ENCODE measurements at places on chromosomes 7 and 10.

DNA sequence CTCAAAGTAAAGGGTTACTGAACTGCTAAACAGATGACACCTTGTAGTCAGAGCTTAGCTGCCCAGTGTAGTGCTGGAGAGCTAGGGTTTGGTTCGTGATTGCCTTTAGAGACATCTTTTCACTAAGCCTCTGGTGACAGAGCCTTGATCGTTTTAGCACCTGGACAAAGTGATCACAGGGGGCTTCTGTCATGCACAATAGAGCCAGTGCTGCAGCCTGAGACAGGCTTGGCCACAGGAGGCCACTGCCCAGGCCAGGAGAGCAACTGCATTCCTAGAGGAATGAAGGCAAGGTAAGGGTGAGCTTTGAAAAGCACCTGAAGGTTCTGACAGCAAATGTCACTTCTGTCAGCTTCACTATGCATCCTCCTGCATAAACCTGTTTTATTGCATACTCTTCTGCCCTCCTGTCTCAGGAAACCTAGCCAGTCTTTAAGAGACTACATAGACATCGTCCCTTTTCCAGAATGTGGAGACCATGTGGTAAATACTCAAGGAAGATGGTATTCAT is 122.9 kb downstream of the NPY start:
- DNase-seq: no peak

DNA sequence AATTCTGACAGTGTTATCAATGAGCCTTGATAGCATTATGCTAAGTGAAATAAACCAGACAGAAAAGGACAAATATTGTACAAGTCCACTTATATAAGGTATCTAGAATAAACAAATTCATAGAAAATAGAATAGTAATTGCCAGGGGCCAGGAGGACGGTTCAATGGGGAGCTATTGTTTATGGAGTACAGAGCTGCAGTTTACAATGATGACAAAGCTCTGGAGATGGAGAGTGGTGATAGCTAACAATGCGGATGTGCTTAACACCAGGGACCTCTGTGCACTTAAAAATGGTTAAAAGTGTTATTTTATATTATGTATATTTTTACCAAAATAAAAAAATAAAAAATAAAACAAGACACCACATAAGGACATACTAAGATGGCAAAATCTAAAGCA is 46.1 kb upstream of the ZNF33B start:
- DNase-seq: no peak

DNA sequence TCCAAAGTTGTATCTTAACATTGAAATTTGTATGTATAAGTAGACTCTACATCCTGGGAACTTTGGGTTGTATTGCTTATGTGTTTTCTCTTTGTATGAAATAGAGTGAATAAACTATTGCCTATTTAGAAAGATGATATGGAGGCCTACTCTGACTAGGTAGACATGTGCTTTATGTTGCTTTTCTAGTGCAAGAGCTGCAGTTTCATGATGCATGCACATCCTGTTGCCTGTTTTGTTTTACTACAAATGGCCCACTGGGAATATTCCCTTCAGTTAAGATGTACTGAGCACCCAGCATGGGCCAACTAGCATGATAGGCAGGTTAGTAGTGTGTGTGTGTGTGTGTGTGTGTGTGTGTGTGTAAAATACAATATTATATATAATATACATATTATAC is 282.1 kb upstream of the LRGUK start:
- DNase-seq: no peak

- DNase-seq: no peak
Observed at GRCh38 chr10:97297556-97298222, 5.3 kb upstream of the ARHGAP19 start.

DNA sequence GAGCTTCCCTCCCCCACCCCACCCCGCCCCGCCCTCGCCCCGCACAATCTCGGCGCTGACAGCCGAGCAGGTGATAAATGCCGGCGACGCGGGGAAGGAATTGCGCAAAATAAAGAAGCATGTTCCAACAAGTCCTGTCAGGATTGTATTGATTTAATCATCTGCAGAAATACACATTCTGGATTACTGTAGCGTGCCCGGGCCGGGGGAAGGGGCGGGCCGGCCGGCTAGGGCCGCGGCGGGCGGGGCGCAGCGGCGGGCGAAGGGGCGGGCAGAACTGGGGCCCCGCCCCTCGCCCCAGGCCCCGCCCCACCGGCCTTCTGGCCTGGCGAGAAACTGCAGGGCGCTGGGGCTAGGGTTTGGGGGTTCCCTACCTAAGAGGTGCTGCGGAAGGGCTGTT is 88.9 kb upstream of the PAX2 start:
- DNase-seq: no peak

DNA sequence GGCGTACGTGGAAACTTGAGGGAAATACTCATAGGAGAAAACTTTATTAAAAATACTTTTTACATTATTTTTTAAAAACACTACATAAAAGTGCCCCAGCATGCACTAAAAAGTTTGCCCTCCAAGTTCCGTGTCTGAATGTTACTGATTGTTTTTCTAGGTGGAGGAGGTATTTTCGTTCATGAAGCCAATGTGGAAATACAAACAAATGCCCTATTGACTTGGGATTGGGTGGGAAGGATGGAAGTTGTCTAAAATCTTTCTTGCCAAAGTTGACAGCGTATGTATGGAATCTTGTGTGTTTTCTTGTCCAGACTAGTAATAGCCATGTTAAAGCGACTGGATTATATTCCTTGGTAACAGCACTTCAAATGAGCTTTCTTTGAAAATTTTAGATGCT is 1.2 kb downstream of the PROSER2 start:
- DNase-seq: no peak

- no peak for DNase-seq
Observed at GRCh38 chr7:47914717-47915615, 33.3 kb downstream of the PKD1L1 start.

DNA sequence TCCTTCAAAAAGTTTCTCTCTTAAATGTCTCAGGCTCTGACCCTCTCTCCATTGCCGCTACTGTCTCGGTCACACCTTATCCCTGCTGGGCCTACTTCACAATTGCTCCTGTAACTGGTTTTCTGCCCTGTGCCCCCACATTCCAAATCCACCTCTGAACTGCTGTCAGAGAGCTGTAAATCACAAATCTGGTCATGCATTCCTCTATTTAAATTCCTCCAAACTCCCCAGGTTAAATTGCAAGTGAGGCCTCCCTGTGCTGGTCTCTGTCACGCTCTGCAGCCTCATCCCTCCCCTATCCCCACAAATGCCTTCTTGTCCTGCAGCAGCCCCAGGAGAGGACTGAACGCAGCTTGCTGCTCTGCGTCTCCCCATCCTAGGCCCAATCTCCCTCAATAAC is 40.4 kb upstream of the CDCA7L start:
- DNase-seq: no peak

- no peak for DNase-seq
Observed at GRCh38 chr10:33126742-33127141, 168.7 kb upstream of the ITGB1 start.

- no peak for DNase-seq
Observed at GRCh38 chr10:97589479-97589878, at the start of gene C10orf62. C10orf62 (plus strand) TSS chr10:97589721; CDS start chr10:97589898, 177 bp downstream.

GRCh38 chr10:100864036-100864885 is 48.5 kb upstream of the SLF2 start:
- DNase-seq: no peak

DNA sequence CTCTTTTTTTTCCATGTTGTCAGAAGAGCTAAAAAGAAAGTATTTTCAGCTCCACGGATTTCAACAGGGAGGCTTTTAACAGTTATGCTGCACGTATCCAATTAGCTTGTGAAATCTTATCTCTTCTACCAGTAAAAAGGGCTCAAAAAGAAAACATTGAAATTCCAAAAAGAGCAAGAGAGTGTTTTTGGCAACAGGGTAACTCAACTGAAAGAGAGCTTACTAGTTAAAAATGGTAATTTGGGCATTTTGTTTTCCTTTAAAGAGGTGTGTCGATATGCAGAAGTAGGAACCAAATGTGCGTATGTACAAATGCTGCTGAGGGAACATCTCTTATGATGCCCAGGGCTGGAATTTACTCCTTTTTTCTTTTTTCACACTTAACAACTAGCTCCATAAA is 292.8 kb downstream of the PRKG1 start:
- DNase-seq: no peak

GRCh38 chr7:150715293-150715692 is 1.1 kb upstream of the GIMAP1 start:
- DNase-seq: no peak

- DNase-seq: no peak
Observed at GRCh38 chr10:114990991-114991390, 53.0 kb downstream of the TRUB1 start.

- no peak for DNase-seq
Observed at GRCh38 chr10:125026974-125027735, 85.2 kb downstream of the ZRANB1 start.

GRCh38 chr10:128316121-128316726 is 190.0 kb upstream of the MKI67 start:
- DNase-seq: no peak

DNA sequence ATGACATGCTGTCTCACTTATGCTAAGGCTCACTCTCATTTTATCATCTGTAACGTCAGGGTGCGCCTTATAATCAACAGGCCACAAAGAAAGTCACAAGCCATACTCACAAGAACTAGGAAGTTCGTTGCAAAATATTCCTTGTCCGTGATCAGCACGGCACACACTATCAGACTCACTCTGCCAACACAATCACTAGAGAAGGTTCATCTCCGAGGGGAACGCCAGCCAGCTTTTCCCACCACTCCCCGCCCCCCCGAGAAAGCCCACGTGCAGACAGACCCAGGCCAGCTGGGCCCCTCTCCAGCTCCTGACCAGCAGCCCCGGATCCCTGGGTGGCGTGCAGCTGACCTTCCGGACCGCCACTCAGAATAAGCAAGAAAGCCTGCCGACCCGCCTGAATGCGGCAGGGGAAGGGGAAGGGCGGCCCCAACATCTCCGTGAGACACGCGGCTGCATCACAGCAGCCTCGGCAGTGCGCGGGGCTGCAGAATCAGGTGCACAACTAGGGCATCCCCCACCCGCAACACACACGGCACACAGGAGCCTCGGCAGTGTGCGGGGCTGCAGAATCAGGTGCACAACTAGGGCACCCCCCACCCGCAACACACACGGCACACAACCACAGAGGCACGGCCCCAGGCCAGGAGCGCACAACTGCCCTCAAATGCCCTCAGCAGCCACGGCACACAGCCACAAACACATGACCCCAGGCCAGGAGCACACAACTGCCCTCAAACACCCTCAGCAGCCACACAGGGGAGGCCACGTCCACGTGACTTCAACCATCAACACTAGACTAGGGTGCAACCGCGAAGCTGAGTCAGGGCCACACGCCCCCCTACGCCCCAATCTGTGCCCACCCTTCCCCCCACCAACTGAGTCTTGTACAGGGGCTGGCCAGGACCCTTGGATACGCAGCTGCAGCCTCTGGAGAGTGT is 2.5 kb upstream of the GPR146 start:
- no peak for DNase-seq

- no peak for DNase-seq
Observed at GRCh38 chr7:18524248-18524647, 28.7 kb downstream of the HDAC9 start.

- no peak for DNase-seq
Observed at GRCh38 chr10:130844310-130844709, 467.2 kb downstream of the TCERG1L start.

- DNase-seq: no peak
Observed at GRCh38 chr10:12188656-12189055, 7.0 kb downstream of the NUDT5 start.

DNA sequence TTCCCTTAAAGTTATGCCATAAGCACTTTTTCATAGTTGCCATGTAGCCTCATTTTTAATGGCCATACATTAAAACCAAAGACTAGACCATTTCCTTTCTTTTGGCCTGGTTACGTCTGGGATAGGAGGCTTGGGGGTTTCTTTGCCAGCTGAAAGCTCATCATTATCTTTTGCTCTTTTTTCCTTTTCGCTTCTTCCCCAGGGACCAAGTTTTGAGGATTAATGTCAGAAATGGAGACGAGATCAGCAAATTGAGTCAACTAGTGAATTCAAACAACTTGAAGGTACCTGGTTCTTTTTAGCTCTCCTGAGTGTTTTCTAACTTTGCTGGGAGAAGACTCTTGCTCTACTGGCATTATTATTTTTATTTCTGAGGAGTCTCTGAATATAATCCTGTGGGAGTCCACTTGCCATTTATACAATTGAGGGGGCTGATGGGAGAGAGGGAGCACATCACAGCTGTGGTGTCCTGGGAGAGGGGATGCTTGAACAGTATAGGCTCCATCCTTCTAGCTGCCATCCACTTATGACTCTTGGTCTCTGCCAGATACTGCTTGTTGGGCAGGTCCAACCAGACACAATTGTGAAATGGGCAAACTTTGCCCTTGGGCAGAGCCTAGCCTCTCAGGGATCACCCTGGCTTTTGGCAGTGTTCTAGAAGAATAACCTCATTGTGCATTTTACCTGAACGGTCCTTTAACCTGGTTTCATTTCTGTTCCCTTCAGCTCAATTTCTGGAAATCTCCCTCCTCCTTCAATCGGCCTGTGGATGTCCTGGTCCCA is 5.8 kb downstream of the CPA4 start:
- no peak for DNase-seq

- no peak for DNase-seq
Observed at GRCh38 chr10:124500757-124501156, 39.1 kb downstream of the LHPP start.

DNA sequence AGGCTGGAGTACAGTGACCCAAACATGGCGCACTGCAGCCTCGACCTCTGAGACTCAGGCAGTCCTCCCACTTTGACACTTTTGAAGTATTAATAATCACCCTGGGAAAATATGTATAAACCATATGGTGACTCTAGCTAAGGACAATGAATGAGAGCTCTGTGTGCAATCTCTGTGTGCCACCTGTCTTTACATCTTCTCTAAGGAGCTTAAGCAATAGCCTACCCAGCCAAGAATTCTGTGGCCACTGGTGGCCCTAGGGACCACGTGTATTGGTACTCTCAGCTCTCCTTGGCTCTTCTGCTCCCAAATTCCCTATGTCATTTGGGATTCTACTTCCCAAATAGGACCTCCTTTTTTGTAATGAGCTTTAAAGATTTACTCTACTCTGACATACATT is 23.7 kb downstream of the FGF8 start:
- DNase-seq: no peak

- no peak for DNase-seq
Observed at GRCh38 chr10:5356302-5356763, 8.4 kb upstream of the UCN3 start.

DNA sequence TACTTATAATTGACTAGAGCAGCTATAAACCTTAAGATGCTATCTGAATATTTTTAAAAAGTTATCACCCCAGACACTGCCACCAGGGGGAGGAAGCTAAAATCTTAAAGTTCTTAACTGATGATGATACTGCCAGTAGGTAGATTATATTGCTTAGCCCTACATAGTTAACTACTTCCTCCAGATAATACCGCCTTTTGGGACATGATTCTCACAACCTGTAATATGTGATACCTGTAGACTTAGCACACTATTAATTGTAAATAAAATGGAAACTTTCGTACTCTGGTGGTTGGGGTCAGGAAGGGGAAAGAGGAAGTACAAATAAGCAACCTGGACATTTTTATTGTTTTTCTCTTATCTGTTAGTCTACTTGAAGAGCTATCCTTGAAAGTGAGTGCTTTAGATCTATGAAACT is 268.9 kb downstream of the ADK start:
- DNase-seq: no peak

- DNase-seq: no peak
Observed at GRCh38 chr7:67671006-67671548, 674.4 kb downstream of the TYW1 start.
